Fibroblast of the aortic adventitia (primary cell): ENCODE measurements at places on chromosomes 11 and 22. TPM values are rescaled to one million over a fixed set of nuclear protein-coding genes. Genes with fewer than 3 reads are reported as not detected.

Gene RIMBP3C
- 0.49 and 0.63 TPM in 2 replicates for total RNA-seq

Gene CDC42EP1
- total RNA-seq, result 18.9 and 30.3 TPM in 2 replicates

Gene ALKBH3
- total RNA-seq, result 36.7 and 47.1 TPM in 2 replicates

Gene NRXN2
- total RNA-seq, result 3.3 and 3.4 TPM in 2 replicates

Gene TSGA10IP
- total RNA-seq, result not detected in 2 replicates

Gene TMEM191C
- total RNA-seq, result 0.08 and 0.45 TPM in 2 replicates

Gene HPX
- 1.2 TPM in 1 of 2 replicates, not detected in the other for total RNA-seq

Gene KRTAP5-11
- total RNA-seq, result not detected in 2 replicates

Gene HDHD5
- 19.7 and 20.3 TPM in 2 replicates for total RNA-seq

Gene OR56A1
- total RNA-seq, result under 0.01 TPM in 1 of 2 replicates, not detected in the other

Gene C11orf86
- total RNA-seq, result not detected in 2 replicates
